ENCODE measurements at places on chromosomes 12 and 14.

- no peak for DNase-seq
These were observed 61.0 kb upstream of the PPFIA2 start for GRCh38 chr12:81819991-81820633.

DNA sequence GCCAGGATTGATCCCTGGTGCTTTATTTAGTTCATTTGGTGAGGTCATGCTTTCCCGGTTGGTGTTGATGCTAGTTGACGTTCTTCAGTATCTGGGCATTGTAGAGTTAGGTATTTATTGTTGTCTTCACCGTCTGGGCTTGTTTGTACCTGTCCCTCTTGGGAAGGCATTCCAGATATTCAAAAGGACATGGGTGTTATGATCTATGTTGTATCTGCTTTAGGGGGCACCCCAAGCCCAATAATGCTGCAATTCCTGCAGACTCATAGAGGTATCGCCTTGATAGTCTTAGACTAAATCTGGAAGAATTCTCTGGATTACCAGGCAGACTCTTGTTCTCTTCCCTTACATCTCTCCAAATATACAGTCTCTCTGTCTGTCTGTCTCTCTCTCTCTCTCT, 42.1 kb downstream of the AK7 start:
- DNase-seq = no peak

GRCh38 chr14:79165471-79166090, 995.4 kb downstream of the NRXN3 start:
- no peak for DNase-seq

- no peak for DNase-seq
These were observed 143.4 kb upstream of the NAV3 start for GRCh38 chr12:77687321-77687720.

DNA sequence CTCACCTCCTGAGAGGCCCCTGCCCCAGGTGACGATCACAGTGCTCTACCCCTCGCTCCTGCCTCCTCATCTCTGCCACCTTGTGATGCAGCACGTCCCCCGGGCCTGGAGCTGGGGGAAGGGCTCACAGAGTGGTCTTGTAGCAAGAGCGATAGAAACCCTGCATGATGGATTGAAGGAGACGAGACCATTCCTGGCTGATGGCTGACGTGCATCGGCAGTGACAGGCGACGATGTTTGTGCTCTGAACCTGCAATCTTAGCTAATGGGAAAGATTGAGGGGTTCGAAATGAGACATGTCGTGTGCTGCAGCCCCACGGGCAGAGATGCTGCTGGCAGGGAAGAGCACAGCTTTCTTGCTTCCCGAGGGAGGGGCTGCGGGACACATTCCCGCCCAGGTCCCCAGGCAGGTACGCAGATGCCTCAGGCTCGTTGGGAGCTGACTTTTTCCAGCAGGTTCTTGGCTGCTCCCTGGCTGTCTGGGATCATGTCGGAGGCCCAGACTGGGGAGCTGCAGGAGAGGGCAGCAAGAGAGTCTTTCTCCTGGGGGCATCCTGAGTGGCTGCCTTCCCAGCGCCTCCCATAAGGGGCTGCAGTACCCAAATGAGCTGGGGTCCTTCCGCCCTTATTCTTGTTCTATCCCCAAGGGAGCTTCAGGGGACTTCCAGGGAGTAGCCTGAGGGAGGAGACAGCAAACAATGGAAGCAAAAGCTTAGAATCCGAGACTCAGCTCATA, 38.7 kb upstream of the GPATCH2L start:
- DNase-seq = no peak

DNA sequence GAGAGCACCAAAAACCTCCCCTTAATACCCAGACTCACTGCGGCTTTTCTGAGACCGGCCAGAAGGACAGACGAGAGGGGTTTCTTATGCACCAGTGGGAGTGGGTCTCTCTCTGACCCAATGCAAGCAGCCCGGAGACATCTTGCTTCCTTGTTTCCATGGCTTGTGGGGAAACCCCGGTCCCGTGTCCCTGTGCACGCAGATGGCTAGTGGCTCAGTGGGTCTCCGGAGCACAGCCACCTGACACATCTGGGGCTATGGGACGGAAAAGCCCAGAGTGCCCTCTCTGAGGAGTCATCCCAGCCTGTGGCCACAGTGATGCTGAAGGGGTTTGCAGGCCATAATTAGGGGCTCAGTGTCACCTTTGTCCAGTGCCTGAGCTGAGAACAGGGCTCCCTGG, 197.6 kb downstream of the PHETA1 start:
- DNase-seq = no peak

GRCh38 chr14:76329951-76330350, 46.0 kb upstream of the ESRRB start:
- DNase-seq = no peak

DNA sequence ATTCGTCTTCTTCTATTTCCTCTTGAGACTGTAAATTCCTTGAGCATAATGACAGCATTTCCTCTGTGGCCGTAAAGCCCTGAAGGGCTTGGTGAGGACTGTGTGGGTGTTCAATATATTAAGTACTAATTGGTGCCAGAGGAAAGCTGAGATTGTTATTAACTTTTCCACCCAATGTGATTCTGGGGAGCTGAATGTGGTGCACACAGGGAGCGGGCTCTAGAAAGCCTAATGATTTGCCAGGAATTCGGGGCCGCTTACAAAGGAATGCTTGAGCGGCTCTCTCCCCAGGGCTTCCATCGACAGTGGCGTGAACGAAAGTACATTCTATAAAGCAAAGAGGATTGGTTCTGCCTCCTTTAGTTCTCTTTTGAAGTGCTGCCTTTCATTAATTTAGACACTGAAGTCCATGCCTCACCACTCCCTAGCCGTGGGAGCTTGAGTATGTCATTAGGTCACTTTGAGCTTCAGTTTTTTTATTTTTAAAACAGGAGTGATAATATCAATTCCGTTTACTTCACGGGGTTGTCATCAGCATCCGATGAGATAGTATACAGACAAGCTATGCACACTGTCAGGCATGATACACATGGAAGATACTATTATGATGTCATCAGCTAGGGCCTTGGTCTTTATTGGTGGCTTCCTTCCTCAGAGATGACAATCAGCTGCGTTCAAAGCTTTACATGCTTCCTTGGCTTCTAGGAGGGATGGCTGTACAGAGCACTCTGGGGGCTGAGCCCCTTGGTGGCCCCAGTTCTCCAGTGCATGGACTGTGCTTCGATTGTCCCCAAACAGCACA, 11.0 kb upstream of the GSG1 start:
- no peak for DNase-seq

- DNase-seq = no peak
These were observed 27.9 kb downstream of the SMUG1 start for GRCh38 chr12:54160769-54161480.

DNA sequence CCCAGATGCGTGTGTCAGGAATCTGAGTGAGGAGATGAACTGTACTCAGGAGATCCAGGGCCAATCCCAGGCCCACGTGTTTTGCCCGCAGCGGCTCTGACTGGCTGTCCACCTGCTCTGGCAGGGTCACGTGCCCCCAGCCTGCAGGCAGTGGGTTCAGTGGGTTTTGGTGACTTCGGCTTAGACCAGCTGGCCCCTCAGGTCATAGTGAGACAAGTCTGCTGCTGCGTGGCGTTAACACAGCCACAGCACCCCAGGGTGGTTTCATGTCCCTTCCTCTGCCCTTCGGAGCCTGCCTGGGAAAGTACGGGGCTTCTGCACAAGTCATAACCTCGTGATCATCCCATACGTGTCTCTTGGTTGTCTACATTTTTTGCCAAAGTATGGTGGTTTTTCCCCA, 2.6 kb downstream of the FBRSL1 start:
- DNase-seq = no peak

DNA sequence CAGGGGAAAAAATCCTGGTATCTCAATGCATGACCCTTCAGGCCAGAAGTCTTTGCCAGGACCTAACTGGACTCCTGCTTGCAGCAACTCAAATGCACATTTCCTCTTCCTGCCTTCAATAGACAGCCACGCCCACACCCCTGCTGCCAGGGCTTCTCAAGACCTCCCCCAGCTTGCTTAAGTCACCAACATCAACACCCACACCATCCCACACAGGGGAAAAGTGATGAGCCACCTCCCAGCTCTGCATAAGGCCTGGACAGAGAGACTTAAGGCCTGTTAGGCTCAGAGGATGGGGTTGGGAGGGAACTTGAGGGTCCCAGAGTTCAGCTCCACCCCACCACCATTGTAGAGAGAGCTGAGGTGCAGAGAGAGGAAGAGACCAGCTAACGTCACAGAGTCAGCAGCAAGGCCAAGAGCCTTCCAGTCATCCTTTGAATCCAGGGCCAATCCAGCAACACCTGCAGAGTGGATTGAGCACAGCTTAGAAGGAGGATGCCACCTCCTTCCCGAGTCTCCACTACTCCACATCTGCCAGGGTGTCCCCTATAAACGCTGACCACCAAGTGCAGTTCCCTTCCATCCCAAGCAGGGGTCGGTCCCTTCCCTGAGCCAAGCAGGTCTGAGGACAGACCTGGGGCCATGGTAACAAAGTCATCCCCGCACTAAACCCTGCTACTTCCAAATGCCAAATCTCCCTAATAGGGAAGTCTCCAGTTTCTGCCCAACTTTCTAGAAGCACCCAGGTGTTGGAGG, 50.0 kb downstream of the KDM2B start:
- peak; percentile 82 for DNase-seq

GRCh38 chr12:31817120-31817519, 88.3 kb upstream of the AMN1 start:
- no peak for DNase-seq

GRCh38 chr14:92409043-92409442, 86.1 kb downstream of the SLC24A4 start:
- DNase-seq = no peak

- no peak for DNase-seq
These were observed 234.7 kb downstream of the ADGRD1 start for GRCh38 chr12:131188131-131189050.

DNA sequence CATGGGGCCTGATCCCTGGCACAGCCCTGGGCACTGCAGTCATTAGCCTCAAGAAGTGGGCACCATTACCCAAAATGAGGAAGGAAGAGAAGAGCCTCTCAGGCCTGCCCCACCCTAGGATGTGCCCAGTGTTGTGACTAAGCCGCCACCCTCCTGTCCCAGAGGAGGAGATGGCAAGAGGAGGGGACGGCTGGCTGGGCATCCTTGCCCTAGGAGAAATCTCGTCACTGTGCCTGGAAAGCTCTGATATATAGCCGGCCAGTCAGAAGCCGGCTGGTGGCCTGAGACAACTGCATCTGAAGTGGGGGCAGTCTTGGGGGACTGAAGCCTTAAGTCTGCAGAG, 115.2 kb downstream of the LGMN start:
- DNase-seq = no peak

GRCh38 chr12:61920230-61920629, 340.0 kb upstream of the USP15 start:
- no peak for DNase-seq

DNA sequence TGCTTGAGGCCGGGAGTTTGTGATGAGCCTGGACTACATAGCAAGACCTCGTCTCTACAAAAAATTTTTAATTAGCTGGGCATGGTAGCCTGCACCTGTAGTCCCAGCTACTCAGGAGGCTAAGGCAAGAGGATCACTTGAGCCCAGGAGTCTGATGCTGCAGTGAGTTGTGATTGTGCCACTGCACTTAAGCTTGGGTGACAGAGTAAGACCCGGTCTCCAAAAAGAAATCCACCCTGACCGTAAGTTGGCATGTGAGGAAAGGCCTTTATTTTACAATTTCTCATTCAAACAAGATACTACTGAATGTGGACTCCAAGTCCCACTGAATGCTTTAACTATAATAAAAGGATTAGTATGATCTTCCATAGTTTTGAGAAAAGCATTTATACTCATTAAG, 27.3 kb downstream of the PSMA6 start:
- no peak for DNase-seq

DNA sequence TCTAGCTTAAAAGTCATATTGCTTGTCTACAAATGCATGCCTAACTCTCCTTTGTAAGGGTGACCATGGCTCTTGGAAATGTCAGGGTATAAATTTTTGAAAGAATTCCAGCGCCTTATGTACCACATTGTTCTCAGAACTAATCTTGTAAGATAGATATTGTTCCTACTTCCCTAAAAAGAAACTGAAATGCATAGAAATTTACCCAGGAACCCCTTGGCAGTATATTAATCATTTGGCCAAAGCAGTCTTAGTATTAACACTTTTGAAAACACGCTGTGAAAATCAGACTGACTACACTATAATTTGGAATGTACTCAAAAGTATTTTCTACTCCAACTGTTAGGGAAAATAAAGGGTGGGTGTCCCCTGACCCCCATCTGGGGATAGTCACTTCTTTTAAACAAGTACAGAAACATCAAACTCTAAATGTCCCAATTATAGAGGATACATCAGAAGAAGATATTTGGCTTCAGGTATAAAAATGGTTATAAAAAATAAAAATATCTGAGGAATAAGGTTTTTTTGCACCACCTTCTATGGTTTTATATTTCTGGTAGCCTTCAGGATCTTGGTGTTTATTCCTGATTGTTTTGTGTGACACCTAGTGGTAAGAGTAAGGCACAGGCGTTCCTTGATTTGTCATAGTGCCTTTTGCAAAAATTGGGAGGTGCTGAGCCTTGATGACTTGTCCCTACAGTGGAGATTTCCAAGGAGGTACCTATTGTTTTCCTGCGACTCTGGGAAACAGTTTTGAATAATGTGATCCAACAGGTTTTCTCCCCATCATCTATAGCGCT, 2.2 kb upstream of the NFKBIA start:
- DNase-seq = peak; percentile 84

DNA sequence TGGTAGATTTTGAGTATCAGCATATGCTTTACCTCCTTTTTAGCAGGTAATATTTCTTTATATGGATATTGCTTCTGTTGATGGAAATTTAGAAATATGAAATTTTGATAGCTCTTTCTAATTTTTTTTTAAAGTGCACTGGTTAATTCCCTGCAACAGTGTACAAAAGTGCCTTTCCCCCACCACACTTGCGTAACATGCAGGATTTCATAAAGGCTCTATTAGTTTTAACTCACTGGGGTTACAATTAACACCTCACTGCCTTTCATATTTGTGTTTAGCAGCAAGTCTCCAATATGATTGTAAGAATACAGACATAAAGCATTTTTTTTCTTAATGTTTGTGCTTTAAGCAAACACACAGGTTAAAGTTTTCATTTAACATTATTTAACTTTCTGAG, 25.6 kb downstream of the MNAT1 start:
- no peak for DNase-seq
